ENCODE measurements at places on chromosomes 6 and 20. TPM values are rescaled to one million over a fixed set of nuclear protein-coding genes. Genes with fewer than 3 reads are reported as not detected.

DNA sequence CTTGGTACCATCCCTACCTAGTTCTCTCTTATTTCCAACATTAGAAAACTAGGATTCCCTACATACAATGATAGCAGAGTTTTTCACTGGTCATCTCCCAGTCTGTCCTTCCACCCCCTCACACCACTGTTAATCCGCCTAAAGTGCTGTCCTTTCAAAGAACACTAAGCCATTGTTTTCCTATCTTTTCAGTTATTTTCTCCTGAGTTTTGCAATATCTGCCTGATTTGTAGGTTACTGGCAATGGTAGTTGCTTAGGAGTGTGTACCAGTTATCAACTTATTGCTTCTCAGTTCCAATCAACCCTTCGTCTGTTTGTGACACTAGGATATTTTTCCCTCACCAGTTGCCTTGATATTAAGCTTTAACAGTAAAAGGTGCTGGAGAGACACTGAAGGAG, 135.0 kb downstream of the EPM2A start:
- no peak for DNase-seq

GRCh38 chr6:43709654-43710303, 22.2 kb upstream of the MRPS18A start:
- DNase-seq = no peak

- DNase-seq = peak; percentile 51
These were observed 116.3 kb downstream of the OR2B2 start for GRCh38 chr6:27795697-27796494.

DNA sequence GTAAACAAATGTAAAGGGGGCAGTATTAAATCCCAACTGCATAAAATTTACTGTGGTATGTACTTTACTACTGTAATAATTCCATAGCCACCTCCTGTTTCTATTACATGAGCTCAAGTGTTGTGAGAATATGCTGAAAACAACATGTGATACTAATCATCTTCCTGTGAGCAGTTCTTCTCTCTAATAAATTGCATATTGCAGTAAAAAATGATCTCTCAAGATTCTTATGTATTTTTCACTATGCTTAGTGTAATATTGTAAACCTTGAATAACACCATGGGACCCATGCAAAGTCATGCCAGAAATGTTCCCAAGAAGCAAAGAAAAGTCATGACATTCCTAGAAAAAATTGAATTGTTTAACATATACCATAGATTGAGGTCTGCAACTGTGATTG, 133.0 kb upstream of the ATXN1 start:
- DNase-seq = no peak

- DNase-seq = no peak
These were observed 16.3 kb upstream of the FAM8A1 start for GRCh38 chr6:17583811-17584210.

C6orf52 gene
- 4.4 TPM for total RNA-seq
